ENCODE measurements at places on chromosomes 2 and 18. TPM values are rescaled to one million over a fixed set of nuclear protein-coding genes. Genes with fewer than 3 reads are reported as not detected.

XDH gene
- 0.93 TPM for total RNA-seq

MLPH gene
- total RNA-seq, result 10.6 TPM

C2orf81 gene
- total RNA-seq, result 3.1 TPM

LCLAT1 gene
- total RNA-seq, result 40.8 TPM

QPCT gene
- total RNA-seq, result 12.0 TPM

INPP5D gene
- total RNA-seq, result 8.0 TPM

PTH2R gene
- 4.2 TPM for total RNA-seq

SLC14A1 gene
- total RNA-seq, result 7.1 TPM

TRIM54 gene
- 4.7 TPM for total RNA-seq

LINC00305 gene
- not detected for total RNA-seq

Data from camera-type eye (tissue), 1 donor.